CD4-positive, alpha-beta T cell treated with Interleukin-17A for 1 hour (primary cell): ENCODE measurements at places on chromosomes 12 and 14.

DNA sequence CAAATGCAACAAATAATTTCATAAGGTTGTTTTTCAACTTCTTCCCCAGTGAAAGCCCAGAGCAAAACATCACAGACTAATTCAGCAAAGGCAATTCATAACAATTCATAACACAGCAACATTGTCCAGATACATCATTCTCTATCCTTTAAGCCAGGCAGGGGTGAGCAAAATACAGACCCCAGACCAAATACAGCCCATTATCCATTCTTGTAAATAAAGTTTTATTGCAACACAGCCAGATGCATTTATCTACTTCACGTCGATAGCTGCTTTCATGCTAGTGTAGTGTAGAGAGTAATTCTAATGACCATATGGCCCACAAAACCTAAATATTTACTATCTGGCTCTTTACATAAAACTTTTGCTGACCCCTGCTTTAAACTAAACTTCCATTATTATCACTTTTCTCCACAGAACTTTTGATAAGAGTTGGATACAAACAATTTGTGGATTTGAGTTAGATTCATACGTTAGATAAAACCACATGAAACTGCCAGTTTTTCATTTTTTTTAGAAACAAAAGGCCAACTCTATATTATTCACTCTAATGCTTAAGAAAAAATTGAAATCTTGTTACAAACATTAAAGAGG lies 174.4 kb downstream of the DUSP6 start:
- DNase-seq, result no peak

GRCh38 chr12:6078398-6079096 lies 45.9 kb downstream of the VWF start:
- DNase-seq, result no peak

- DNase-seq, result peak; percentile 3
Measured at GRCh38 chr12:125330645-125331341, 265.6 kb downstream of the AACS start.

DNA sequence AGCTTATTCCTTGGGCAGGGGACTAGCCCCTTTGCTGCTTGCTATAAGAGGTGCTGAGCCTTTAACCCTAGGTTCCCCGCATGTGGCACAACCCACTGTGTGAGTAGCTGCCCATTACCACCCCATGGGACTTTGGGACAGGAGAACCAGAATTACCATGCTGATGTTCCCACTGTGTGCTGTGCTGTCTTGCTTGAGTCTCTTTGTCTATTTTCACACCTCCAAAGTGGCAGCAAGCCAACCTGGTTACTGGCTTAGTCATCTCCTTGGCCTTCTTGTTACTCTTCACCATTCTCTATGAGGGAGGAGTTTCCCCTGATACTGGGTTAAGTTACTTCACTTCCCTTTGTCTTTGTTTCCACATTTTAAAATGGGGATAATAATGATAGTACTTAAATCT lies 73.4 kb upstream of the ETV6 start:
- no peak for DNase-seq

- DNase-seq, result no peak
Measured at GRCh38 chr14:102442241-102443211, 67.0 kb downstream of the ANKRD9 start.

DNA sequence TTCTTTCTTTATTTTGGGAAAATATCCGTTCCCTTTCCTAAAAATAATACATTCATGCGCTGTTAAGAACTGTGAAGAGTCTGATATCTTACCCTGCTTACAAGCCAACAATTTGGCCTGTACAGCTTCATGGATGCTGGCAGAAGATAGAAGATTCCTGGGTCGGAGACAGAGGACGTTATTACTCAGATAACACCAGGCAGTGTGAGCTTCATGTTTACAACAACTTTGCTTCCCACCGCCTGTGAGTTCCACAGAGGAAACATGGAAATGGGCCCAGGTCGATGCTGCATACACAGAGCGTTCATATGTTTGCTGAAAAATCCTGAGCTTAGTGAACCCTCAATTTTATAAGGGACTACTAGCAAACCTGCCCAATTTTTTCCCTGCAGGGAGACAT lies 705.6 kb upstream of the SEL1L start:
- DNase-seq, result no peak

DNA sequence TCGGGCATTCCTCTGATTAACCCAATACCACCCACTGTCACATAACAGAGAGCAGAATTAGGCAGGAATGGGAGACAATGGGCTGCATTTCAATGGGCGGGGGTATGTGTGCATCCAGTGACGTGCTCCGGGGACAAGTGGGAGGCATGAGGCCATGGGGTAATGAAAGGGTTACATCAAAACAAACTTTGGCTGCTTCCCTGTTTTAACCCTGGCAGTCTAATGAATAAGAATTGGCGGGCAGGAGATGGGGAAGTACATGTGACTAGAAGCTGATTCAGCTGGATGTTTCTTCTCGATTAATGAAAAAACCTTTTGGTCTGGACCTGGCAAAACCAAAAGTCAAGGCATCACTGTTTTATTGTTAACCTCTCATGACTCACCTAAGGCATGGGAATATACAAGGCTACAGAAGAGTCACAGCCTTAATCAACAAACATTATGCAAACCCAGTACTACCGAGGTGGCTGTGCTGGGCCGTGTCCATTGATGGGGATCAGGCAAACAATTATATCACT lies 44.2 kb downstream of the SOCS2 start:
- no peak for DNase-seq

- DNase-seq, result no peak
Measured at GRCh38 chr12:100827901-100828520, 33.4 kb downstream of the ANO4 start.

- DNase-seq, result peak; percentile 51
Measured at GRCh38 chr12:126747530-126748149, 1519.3 kb upstream of the TMEM132C start.

- DNase-seq, result no peak
Measured at GRCh38 chr14:61279082-61279481, 2.1 kb downstream of the TMEM30B start.

- DNase-seq, result no peak
Measured at GRCh38 chr14:95920769-95921438, 44.3 kb downstream of the TUNAR start.

- no peak for DNase-seq
Measured at GRCh38 chr12:50276912-50277671, 6.2 kb downstream of the LIMA1 start.

GRCh38 chr14:100620255-100621100 lies 33.3 kb upstream of the BEGAIN start:
- no peak for DNase-seq

DNA sequence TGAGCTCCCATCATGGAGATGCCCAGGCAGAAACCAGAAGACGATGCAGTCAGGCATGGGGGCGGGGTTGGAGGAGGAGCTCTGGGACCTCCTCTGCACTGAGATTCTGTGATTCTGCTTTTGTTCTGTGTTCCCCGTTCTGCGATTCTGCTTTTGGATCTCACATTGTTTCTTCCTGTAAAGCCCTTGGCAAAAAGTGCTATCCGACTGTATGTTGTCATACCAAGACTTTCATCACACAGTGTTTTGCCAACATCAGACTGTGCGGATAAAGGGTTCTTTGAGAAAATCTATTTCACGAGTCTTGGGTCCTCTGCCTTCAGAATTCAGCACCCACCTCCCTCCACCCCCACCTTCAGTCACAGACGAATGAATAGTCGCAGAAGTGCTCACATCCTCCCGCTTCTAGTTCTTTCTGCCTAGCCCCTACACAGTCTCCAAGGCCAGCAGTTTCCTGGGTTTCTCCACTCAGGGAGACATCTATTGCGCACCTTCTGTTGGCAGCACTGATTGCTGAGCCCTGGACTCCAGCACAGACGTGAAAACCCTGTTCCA lies 24.7 kb upstream of the PWP1 start:
- DNase-seq, result no peak

GRCh38 chr14:104793703-104793959 lies 1.9 kb downstream of the AKT1 start:
- DNase-seq, result no peak

DNA sequence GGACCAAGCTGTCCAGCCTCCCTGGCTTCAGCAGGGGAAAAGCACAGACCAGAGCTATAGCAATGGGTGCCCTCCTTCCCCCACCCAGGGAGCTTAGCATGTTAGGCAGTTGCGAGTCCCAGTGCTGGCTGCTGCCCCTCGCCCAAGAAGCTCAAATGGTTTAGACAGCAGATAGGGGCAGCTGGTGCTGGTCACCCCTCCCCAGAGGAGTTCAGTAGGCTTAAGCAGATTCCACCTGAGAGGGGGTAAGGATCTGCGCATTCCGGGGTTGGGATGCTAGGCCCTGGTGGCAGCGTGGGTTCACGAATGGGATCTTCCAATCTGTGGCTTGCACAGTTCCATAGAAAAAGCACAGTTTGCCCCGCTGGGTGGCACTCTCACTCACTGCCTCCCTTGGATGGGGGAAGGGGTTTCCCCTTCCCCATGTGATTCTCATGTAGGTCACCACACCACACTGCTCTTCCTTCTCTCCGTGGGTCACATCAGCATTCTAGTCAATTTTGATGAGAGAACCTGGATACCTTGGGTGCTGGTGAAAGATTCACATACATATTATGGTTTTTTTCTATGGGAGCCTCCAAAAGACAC lies 665.6 kb downstream of the C12orf50 start:
- DNase-seq, result no peak

GRCh38 chr12:105575235-105575634 lies 244.7 kb downstream of the C12orf75 start:
- DNase-seq, result no peak

DNA sequence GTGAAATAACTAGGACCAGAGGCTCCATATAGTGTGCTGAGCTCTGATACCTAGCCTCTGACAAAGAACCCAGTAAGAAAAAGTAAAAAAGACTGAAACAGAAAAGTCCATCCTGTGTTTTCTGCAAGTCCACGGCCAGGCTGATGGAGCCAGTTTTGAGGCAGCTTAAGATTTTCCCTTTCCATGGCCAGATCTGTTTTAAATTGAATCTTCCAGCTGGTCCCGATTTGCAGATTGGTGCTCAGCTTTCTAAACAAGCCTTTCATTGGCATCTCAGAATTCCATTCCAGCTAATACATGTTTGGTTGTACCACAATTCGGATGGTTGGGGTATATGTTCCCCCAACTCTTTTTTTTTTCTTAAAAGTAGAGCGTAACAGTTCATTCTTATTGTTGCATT lies 152.0 kb downstream of the DACT1 start:
- no peak for DNase-seq

DNA sequence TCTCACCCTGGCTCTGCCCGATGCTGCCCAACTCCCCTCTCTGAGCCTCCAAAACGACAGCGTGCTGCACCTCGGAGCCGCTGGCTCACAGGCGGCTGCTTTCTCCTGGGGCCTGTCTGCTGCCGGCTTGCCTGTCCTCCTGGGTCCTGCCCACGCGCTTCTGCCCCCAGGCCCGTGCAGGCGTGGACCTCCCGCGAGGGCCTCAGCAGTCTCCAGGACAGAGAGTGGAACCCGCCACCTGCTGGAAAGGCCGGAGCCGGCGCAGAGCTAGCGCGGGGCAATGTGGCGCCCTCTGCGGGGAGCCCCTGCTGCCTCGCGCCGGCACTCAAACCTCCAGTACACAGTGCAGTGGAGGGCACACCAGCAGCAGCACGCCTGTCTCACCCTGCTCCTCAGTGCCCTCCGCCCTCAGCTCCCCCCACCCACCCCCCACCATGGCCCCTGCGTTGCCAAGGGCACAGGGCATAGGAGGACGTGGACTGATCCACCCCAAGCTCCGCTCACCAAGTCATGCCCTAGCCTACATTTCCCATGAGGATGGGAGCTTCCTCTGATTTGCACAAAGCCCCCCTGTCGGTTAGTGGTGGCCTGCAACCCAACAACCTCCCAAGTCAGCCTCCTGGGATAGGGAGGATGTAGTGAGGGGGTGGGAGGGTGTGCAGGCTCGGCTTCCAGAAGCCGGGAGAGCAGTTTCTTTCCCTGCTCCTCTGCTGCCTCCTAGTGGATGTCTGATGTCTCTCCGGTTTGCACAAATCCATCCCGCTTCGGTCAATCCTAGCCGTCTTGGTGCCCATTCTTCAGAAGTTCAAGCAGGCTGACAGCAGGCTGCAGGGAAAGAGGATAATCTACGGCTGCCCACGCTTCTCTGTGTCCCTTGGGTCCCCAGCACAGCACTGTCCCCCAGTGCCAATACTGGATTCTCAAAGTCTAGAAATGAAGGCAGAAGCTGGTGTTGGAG lies 25.2 kb downstream of the KRT8 start:
- peak; percentile 66 for DNase-seq

DNA sequence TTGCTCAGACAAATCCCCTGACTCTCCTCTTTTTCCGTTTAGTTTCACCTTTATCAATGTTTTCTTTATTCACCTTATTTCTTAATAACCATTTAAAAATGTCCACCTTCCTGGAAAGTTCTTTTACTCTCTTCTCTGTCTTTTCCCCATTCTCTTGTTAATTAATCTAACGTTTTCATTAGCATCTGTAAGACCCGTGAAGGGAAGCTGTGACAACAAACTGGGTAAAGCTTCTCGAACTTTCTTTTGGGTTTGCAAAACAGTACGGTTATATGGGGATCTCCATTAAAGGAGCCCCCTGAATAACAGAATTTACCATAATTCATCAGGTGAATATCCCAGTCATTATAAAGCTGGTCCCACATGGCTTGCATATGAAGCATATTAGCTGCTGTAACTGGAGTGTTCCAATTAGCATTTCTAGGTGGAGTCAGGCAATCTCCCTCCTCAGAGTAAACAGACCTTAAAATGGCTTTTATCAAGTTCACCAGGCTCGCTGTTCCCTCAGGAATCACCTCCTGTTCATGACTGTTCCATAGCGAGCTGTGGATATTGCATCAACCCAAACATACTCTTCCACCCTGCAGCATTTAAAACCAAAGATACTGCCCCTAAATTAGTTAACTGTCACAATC lies 42.4 kb downstream of the TMEM30B start:
- DNase-seq, result no peak

DNA sequence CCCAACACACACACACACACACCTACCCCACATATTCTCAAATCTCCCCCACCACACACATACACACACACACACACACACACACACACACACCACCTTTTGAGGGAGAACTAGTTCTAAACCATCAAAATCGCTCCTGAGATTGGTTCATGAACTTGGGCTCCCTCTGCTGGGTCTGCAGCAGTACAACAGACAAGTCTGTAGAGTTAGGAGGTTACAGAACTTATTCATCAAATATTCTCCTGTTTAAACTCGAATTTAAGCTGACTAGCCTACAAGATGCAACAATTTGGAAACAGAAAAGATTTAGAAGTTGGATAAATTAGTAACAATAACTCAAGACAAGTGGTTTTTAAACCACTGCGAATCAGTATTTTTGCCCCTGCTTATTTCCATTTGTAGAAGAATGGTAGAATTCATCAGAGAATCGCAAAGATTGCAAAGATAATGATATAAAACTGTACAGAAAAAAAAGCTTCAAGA lies 136.4 kb upstream of the USP15 start:
- DNase-seq, result peak; percentile 38

- DNase-seq, result no peak
Measured at GRCh38 chr12:15562263-15562662, 226.9 kb downstream of the EPS8 start.

DNA sequence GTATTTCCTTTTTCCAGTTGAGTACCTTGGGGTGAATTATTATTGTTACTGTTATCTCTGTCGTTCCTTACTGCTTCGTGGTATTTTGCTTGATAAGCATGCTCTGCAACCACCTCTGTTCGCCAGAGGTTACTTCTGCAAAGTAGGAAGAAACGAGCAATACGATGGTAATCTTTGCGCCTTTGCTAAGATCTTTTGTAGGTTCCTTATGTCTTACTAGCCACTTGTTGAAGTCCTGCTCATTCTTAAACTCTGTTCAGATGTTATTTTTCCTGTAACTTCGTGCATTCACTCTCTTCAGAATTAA lies 729 bp upstream of the M6PR start:
- no peak for DNase-seq

- no peak for DNase-seq
Measured at GRCh38 chr12:5716976-5717375, 228.1 kb downstream of the ANO2 start.

- no peak for DNase-seq
Measured at GRCh38 chr12:109716512-109717389, 3.1 kb downstream of the FAM222A start.

- DNase-seq, result no peak
Measured at GRCh38 chr14:79702197-79702596, 509.1 kb downstream of the DIO2 start.
